Hematopoietic multipotent progenitor cell treated with erythropoietin and hydrocortisone succinate and interleukin-3 and kit ligand, for 17 days (in vitro differentiated cells): ENCODE measurements at places on chromosomes 11 and 22.

GRCh38 chr11:108786281-108786990 is 121.6 kb downstream of the DDX10 start:
- no peak for DNase-seq

GRCh38 chr22:25143156-25144076 is 56.2 kb upstream of the CRYBB3 start:
- DNase-seq: no peak

DNA sequence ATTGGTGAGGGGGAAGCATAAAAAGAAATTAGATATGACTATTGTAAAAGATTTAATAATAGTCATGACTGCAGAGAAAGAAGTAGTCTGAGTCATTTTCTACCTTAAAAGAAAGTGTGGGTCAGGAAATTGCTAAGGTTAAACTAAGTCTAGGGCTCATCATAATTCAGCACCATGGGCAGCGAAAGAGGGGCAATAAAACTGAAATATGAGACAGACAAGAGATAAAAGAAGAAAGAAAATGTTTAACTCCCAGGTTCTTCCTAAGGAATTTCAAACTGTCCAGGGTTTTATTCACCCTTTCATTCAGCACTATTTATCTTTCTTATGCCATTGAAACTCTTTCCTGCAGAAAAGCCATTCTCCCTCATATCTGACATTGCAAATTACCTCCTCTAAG is 114.4 kb upstream of the API5 start:
- DNase-seq: no peak

- DNase-seq: no peak
Observed at GRCh38 chr11:66739983-66740382, 11.0 kb upstream of the SPTBN2 start.

- DNase-seq: no peak
Observed at GRCh38 chr22:40422558-40423309, 52.3 kb downstream of the SGSM3 start.

DNA sequence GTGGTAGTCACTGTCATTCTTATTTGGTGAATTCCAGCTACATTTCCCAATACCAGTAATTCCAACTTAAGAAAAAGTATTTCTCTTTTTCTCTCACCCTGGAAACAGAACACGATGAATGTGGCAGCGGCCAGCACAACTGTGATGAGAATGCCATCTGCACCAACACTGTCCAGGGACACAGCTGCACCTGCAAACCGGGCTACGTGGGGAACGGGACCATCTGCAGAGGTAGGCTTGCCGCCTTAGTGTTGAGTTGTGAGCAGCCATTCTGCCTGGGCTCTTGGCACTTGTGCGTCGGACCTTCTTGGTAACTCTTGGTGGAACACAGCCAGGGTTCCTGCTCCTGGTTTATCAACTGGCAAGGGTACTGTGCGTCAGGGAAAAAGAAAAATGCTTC is 559.8 kb downstream of the NELL1 start:
- DNase-seq: no peak

GRCh38 chr11:130533871-130534270 is 85.4 kb downstream of the ADAMTS15 start:
- no peak for DNase-seq

- no peak for DNase-seq
Observed at GRCh38 chr11:122179961-122180834, 64.2 kb upstream of the BLID start.

DNA sequence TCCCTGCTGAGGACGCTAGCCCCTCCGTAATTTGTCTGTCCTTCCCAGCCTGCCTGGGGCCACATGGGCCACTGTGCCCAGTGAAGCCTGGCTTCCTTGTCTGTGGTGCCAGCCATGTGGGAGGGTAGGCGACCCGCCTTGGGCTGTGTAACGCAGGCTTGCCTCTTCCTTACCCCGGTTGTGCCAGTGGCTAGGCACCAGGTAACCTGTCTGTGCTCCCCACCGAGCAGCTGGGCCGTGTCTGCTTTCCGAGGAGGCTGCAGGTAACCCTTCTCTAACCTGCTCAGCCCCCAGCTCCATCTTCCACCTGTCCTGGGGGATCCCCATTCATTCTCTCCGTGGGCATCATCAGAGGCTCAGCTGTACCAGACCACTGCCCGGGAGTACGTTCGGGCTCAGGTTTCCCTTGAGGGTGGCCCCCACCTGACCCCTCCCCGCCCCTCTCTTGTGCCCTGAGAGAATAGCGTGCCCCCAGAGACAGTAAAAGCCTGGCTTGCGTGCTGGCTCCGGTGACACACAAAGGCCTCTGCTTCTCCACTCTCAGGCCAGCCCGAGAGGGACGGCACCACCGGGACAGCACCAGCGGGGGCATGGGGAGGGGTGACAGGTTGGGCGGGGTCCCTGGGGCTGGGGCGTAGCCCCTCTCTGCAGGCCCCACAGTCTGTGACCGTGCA is 79.1 kb downstream of the CDKN1C start:
- DNase-seq: no peak

DNA sequence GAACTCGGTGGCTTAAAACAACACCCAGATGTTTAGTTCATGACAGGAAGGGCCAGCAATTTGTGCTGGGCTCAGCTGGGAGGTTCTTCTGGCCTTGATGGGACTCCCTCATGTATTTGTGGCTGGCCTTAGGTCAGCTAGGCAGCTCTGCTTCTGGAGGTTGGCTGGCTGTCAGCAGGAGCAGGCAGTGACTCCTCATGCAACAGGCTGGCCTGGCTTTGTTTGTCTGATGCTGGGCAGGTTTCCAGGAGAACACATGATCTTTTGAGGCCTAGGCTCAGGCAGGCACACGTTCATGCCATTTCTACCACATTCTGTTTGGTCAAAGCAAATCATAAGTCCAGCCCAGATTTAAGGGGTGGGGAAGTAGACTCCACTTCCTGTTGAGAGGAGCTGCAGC is 571.2 kb downstream of the TBC1D22A start:
- DNase-seq: no peak

- DNase-seq: no peak
Observed at GRCh38 chr22:47225080-47225930, 462.9 kb downstream of the TBC1D22A start.

GRCh38 chr22:35684270-35684700 is 33.4 kb upstream of the APOL5 start:
- no peak for DNase-seq

- DNase-seq: no peak
Observed at GRCh38 chr11:36165621-36166397, 123.4 kb downstream of the COMMD9 start.

DNA sequence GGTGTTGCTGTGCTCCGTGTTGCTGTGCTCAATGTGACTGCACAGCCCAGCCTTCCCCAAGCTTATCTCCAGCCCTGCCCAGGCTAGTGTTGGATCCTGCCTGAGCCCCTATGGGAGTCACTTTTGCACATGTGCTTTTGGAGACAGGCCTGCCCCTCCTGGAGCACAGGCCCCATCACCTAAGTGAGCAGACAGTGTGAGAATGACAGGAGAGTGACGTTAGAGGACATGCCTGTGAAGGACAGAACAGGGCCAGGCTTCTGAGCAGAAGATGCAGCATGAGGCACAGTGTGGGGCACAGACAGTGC is 36.6 kb upstream of the SUSD2 start:
- no peak for DNase-seq

GRCh38 chr11:70270877-70271648 is 573 bp downstream of the PPFIA1 start:
- peak; percentile 15 for DNase-seq

- no peak for DNase-seq
Observed at GRCh38 chr22:49018601-49019000, 809.1 kb downstream of the BRD1 start.

GRCh38 chr11:108698844-108699642 is 34.2 kb downstream of the DDX10 start:
- DNase-seq: no peak

DNA sequence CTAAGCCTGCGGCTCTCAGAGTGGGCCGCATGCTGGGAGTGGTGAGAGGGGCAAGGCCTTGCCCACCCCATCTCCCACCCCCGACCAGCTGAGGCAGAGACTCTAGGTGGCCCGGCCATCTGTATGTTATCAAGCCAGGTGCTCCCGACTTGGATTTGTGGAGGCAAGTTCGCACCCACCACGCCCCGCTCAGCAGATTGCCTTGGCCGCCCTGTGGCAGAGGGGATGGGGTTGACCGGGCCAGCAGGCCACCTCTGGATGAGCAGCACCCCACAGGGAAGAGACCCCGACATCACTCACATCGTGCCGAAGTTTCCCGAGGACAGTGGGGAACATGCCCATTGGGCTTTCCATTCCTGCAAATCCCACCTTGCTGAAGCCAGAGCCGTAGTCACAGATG is 40.8 kb downstream of the DHCR7 start:
- no peak for DNase-seq

DNA sequence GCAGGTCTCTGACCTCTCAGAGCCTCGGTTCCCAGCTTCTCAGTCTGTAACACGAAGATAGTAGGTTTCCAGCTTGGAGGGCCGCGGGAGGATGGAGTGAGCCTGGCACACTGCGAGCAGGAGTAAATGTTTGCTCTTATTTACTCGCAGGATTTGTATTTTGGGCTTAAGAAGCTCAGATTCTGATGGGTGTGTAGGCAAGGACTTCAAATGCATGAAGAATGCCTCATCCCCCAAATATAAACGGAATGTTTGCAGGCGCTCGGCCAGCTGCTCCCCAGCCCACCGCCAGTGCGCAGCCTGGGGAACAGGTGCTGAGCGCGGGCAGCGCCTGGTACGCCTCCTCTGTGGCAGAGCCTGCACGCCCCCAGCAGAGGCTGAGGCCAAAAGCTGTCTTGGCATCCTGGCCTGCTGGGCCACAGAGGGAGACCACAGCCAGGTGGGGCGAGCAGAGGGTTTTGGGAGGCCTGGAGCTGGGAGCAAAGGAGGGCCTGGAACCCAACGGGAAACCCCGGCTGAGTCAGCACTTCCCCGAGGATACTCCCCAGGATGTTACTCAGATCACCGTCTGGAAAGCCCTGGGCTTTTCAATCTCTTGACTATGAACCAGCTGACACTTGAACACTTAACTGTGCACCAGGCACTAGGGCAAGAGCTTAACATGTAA is 9.4 kb downstream of the EHD1 start:
- no peak for DNase-seq

GRCh38 chr11:7673724-7674434 is 579 bp upstream of the CYB5R2 start:
- no peak for DNase-seq

GRCh38 chr11:78390809-78391208 is 26.8 kb downstream of the GAB2 start:
- no peak for DNase-seq

- DNase-seq: no peak
Observed at GRCh38 chr11:125455851-125456250, 40.2 kb downstream of the FEZ1 start.

- DNase-seq: no peak
Observed at GRCh38 chr11:57597916-57598830, 688 bp downstream of the SERPING1 start.

DNA sequence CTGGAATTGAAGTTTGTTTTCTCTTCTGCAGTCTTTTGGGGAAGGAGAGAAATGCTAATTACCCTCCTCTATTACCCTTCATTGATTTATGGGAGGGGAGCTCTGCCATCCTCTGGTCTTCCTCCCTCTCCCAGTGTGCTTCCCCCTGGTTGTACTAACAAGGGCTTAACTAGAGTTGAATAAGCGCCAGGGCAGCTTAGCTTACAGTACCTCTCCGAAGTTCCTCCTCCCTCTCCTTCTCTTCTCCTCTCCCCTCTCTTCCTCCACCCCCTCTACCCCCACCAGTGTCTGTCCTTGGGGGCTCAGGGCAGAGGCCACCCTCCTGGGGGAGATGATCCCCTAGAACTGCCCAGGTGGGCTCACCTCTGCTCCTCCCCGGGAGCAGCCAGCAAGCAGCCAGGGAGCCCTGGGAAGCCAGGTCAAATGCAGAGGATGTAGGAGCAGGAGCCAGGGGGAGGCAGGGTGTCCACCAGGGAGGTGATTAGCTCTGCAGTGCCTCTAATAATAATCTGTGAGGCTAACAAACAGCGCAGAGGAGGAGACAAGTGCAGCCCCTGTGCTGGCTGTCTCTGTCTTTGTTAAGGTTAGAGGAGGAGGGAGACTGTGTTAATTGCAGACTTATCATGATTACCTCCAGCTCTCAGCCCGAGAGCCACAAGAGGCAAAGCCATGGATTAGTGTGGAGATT is 191.6 kb upstream of the CADM1 start:
- no peak for DNase-seq

DNA sequence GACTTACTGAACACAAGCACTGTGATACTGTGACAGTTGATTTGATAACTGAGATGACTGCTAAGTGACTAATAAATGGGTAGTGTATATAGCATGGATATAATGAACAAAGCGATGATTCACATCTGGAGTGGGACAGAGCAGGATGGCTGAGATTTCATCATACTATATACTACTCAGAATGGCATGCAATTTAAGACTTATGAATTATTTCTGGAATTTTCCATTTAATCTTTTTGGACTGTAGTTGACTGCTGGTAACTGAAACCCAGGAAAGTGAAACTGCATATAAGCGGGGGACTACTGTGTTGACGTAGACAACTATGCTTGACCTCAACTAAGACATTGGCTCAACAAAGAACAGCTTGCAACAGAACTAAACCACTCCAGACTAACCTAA is 20.0 kb upstream of the NUCB2 start:
- DNase-seq: no peak

GRCh38 chr22:29004647-29005371 is 56.8 kb downstream of the C22orf31 start:
- no peak for DNase-seq

DNA sequence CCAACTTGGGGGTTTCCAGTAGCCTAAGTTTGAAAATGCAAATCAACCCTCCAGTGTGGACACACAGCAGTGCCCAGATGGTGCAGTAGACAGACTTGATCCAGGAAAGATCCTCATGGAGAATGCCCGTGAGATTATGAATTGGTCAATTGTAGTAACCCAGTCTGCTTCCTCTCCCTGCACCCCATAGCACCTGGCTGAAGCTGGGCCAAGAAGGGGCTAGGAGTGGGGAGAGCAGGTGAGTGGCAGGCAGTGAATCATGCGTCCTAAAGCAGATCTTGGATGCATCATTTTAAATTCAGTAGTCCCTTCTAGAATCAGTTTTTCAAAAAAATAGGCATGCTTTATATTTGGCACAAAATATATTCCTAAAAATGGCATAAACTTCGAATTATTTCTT is 52.2 kb downstream of the CYB5R2 start:
- DNase-seq: no peak

GRCh38 chr11:72747289-72747855 is 4.8 kb downstream of the ARAP1 start:
- no peak for DNase-seq

GRCh38 chr11:111370902-111371578 is 8.0 kb downstream of the POU2AF1 start:
- DNase-seq: no peak

- no peak for DNase-seq
Observed at GRCh38 chr11:32071811-32072210, 19.1 kb upstream of the RCN1 start.

DNA sequence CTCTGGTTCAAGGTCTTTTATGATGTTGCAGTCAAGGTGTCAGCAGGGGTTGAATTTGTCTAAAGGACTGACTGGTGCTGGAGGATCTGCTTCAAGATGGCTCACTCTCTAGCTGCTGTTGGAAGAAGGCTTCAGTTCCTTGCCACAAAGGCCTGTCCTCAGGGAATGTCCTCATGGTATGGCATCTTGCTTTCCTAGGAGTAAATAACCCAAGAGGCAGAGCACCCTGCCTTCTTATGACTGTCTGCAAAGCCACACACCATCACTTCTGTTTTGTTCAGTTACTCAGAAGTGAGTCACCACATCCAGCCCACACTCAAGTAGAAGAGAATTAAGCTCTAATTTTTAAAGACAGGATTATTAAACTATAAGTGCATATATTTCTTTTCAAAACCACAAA is 45.2 kb downstream of the PLAAT5 start:
- no peak for DNase-seq

GRCh38 chr22:19809741-19810140 is 44.9 kb downstream of the GNB1L start:
- no peak for DNase-seq
